ENCODE measurements at places on chromosomes 2 and 18.

- no peak for DNase-seq
These were observed 537.2 kb upstream of the DCC start for GRCh38 chr18:51802569-51803428.

- DNase-seq = no peak
These were observed 62.1 kb upstream of the ZNF516 start for GRCh38 chr18:76557026-76557575.

DNA sequence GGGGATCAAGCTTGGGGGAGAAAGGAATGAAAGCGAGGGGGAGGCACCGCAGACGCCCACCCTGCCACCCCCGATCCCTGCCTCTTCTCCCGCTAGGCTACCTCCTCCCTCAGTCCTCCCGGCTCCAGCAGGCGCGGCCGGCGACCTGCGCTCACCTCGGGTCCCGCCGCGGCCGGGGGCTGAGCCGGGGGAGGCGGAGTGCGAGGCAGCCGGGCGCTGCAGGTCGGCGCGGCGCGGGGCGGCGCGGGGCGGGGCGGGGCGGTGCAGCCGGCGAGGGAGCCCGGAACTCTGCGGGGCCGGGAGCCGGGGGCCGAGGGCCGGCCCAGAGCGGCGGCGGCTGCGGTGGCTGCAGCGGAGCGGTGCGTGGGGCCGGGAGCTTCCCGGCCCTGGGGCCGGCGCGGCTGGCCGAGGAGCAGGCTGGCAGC, 477 bp downstream of the ACVR1 start:
- peak; percentile 18 for DNase-seq

DNA sequence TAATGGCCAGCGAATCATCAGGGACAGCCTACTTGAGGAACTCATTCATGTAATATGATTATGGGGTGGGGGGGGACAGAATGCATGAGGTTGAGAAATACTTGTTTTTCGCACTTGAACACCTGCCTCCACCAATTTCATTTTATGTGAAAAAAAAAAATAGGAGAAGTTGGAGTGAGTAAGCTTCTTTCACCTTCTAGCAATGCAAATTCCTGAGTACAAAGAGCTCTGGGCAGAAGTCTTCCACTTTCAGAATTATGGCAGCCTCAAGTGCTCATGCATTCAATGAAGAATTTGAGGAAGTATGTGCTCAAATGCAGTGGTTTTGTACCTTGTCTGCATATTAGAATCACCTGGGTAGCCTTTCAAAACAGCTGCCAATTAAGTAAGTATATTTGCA, 40.1 kb upstream of the GPD2 start:
- DNase-seq = no peak

GRCh38 chr2:120109186-120110061, 96.5 kb downstream of the EPB41L5 start:
- DNase-seq = no peak

DNA sequence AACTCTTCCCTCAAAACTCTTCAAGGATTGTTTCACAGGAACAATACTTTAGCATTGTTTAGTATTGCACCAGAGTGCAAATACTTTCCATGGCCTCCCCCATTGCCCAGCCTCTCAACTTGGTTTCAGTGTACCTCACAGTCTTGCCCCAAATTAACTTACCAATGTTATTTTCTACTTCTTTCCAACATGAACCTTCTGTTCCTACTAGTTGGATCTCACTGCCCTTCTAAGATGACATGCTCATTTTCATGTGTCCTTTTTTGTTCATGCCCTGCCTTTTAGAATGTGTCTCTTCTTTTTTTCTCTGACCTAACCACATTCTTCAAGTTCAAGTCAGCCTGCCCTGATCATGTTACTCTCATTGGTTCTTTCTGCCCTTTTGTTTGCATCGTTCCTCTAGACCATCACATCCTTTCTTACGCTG, 4.1 kb downstream of the SPATS2L start:
- no peak for DNase-seq

- no peak for DNase-seq
These were observed 35.6 kb downstream of the FBLN7 start for GRCh38 chr2:112173646-112174319.

DNA sequence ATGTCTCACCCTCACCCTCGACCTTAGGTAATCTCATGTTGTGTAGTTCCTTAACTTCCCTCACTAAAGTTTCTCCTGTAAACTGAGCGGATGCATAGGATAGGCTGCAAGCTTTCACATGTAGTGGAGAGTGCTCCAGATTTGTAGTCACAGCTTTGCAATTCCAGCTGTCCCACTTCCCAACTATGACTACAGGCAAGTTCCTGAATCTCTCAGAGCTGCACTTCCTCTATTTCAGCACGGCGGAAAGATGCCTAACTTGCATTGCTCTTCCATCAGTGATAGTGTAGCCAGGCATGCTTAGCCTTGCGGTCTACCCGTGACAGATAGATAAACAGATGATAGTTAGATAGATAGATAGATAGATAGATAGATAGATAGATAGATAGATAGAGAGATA, 183.1 kb upstream of the CCDC68 start:
- DNase-seq = no peak

DNA sequence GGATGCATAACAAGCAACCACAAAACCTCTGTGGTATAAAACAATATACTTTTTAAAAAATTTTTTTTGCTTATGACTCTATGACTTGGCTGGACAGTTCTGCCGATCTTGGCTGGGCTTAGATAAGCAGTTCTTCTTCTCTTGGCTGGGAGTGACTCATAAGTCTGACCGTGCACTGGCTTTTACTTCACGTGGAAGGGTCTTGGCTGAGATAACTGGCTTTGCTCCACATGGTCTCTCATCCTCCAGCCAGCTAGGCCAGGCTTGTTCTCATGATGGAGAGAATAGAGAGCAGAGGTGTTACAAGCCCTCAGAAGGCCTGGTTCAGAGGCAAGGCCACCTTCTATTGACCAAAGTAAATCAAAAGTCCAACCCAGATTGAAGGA, 178.9 kb upstream of the SERPINE2 start:
- DNase-seq = no peak

- DNase-seq = no peak
These were observed 70.8 kb upstream of the NOSTRIN start for GRCh38 chr2:168731616-168732015.

DNA sequence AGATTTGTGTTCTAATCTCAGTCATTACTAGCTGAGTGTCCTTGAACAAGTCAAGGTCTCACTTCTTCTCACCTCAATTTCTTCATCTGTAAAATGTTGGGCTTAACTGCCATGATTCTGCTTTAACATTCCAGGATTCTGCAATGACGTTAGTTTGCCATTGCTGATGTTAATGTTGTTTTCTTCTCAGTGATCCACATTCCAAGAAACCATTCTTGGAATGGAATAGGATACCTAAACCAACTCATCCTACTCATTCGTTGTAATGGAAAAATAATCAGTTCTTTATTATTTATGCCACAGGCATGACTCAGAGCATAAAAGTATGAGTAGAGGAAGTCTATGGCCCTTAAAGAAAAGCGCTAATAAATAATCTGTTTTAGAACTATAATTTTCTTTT, 140.2 kb upstream of the ETAA1 start:
- no peak for DNase-seq

GRCh38 chr2:229780856-229781773, 66.8 kb upstream of the DNER start:
- DNase-seq = no peak

GRCh38 chr2:120959426-120959825, 223.8 kb downstream of the GLI2 start:
- no peak for DNase-seq

DNA sequence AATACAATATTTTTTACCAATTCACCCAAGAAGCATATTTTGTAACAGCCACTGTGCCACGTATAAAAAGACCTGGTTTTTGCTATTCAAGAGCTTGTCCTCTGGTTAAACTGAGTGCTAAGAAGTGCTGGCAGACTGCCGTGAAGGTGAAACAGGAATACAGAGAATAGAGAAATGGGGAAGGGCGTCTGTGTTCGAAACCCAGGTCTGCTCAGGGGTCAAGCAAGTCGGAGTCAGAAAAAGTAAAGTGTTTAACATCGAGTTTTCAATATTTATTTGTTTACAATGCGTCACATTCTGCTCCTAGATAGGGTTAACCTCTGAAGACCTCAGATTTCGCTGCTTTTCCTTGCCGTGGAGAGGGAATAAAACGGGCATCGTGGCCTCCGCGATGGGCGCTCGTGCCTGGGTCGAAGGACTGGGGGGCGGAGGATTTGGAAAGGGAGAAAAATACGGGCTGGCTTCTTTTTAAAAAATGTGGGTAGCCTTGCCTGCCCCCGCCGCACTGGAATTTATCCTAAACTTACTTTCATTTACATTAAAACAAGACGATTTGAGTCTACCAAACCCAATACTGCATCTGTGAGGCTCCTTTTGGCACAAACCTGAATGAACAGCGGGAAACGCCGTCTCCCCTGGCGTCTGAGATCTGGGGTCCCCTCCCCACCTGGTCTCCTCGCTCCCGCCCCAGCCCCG, 1.1 kb upstream of the SNTG2 start:
- no peak for DNase-seq

- no peak for DNase-seq
These were observed 359.3 kb downstream of the CMPK2 start for GRCh38 chr2:6506361-6506794.

DNA sequence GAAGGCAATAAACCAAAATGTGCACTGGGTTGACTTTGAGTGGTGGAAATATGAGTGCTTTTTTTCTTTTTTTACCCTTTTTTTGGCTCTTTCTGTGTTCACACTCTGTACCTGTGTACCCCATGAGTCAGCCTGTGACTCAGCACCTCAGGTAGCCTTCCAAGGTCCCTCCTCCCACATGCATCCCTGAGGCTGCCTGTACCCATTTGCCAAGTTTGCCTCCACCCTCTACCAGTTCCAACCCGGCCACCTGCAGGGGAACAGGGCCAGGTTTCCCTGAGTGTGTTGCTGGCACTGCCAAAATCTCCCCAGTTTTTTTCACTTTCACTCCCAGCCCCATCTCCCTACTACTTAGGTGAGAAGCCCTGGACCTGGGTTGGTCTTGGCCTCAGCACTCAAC, 14.0 kb downstream of the CXCR1 start:
- no peak for DNase-seq

GRCh38 chr2:234625626-234626250, 128.9 kb upstream of the ARL4C start:
- peak; percentile 4 for DNase-seq

DNA sequence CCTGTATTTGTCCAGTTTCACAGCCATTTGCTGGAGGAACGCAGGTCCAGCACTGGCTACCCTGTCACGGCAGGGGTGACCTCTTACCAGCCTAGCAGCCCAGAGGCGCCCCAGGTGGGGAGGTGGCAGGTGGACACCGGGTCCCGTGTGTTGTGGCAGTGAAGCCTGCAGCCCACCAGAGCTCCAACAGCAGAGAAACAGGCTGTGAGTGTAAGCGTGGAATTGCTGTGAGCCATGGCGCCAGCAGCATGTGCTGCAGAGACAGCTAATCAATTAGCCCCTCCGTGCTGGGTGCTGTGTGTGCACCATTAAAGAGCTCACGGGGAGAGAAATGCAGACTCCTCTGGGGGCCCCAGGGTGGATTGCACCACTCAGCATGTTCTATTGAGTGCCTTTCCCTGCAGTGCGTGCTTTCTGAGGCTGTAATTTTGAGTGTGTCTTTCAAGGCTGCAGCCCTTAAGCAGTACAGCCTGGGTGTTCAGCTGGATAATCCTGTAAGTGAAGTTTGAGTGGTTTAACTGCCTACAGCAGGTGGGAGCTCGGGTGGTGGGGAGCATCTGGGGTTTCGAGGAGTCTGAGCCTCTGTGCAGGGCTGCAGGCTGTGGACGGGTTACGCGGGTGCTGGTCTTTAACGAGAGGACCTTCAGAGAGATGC, 15.9 kb downstream of the RTP5 start:
- DNase-seq = no peak

DNA sequence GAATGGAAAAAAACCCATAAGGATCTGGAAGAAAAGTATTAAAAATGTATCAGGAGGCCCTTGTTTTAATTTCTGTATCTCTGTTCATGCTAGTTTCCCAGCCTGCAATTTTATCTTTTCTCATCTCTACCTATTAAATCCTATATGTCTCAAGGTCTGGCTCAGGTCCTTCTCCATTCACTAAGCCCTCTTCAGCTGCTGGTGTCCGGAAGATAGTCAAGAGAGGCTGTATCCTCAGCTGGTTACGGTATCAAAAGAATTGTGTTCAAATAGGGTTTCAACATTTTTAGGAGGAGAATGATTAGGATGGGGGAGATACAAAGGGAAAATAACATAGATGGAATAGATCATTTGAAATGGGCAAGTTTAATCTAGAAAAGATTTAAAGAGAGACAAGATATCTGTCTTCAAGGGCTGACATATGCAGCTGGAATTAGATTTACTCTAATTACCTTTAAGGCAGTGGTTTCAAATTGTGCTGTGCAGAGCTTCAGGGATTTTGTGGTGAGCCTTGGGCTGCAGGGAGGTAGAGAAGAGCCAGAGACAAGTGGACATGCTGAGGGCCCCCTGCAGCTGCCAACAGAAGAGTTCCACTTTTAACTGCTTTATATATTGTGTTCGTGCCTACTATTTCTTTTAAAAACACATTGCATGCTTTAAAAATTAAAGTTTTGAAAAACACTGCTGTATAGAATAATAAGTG, 24.1 kb downstream of the GREB1L start:
- DNase-seq = no peak

DNA sequence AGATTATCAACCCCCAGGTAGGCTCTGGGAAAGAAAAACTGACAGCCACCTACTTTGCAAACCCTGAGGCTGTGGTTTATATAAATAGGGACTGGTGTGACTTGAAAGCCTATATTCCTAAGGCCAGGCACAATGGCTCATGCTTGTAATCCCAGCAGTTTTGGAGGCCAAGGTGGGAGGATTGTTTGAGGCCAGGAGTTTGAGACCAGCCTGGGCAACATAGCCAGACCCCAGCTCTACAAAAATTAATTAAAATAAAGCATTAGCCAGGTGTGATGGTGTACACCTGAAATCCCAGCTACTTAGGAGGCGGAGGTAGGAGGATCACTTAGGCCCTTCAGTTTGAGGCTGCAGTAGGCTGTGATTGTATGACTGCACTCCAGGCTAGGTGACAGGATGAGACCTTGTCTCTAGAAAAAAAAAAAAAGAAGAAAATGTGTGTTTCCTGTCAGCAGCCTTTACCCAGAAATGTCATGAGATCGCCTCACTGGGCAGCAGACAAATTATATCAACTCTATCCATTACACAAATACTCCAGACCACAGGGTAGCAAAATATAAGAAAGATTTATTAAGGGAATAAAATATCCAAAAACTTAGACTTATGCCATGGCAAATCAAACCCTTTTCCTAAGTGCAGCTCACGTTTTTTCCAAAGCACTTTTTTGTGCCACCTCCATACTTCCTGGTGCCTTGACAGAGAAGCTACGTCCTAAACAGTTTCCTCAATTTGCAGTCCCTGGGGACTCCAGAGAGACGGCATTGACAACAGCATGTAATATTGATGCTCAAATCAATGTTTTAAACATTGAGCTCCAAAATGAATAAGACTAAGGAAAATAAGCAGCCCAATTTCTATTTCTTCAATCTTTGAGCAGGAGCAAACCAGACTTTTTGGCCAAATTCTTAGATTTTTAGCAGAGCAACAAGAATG, 190.8 kb upstream of the NDUFV2 start:
- DNase-seq = no peak

DNA sequence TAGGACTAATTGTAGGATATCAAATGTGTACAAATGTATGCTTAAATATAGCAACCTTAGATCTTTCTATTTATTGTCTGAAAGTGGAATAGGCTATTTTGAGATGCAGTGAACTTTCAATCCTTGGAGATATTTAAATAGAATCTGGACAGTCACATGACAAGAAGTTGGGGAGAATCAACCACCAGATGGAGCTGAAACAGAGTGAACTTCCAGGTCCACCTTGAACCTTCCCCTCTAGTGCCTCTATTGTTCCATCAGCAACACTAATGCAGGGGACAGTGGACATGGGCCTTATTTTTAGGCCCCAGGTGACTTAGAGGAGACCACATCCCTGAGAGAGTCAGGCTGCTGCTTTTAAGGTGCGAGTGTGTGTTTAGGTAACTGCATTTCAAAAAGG, 37.0 kb upstream of the CRIM1 start:
- DNase-seq = no peak
